Stimulated activated CD8-positive, alpha-beta memory T cell treated with anti-CD3 and anti-CD28 coated beads, Interleukin-15, amount 100 ng/mL, for 24 hours (primary cell): ENCODE measurements at places on chromosomes 4 and X.

DNA sequence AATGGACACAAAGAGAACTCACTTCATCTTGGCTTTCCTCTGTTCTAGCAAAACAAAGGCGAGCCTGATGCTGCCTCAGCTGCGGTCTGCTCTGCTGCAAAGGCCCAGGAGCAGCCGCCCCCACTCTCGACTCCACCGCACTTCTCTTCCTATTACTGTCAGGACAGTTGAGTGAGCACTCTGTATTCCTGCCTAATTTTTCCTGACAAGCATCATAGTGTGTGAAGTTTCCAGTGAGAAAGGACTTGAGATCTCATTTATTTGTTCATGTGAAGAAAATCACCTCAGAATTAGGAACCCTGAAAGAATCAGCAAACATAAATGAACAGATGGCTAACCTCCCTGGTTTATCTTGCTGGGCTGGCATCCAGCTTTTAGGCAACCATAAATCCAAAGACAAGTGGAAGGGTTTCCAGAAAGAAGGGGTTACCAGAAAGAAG, 15.6 kb downstream of the SCARB2 start:
- DNase-seq = no peak

GRCh38 chr4:168646001-168646768, 149.3 kb downstream of the PALLD start:
- no peak for DNase-seq

- no peak for DNase-seq
Observed at GRCh38 chr4:184066584-184067300, 150.9 kb downstream of the ENPP6 start.

- DNase-seq = no peak
Observed at GRCh38 chrX:47361538-47362511, 8.6 kb upstream of the ZNF157 start.

DNA sequence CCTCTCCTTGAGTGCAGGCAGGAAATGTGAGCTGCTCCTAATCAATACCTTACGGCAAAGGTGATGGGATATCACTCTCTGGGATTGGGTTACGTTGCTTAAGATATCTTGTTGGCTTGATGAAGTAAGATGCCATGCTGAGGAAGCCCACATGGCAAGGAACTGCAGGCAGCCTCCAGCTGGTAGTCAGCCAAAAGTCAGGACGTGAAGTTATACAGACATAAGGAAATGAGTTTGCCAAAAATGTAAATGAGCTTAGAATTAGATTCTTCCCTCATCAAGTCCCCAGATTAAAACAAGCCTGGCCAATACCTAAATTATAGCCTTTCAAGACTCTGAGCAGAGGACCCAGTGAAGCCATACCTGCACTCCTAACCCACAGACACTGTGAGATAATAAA, 155.0 kb downstream of the QDPR start:
- no peak for DNase-seq

- DNase-seq = no peak
Observed at GRCh38 chrX:9147726-9148125, 113.8 kb upstream of the FAM9B start.

- no peak for DNase-seq
Observed at GRCh38 chr4:169250796-169251195, 20.0 kb downstream of the SH3RF1 start.

GRCh38 chr4:25030277-25031076, at the start of gene LGI2:
TSS of gene LGI2 (minus strand) at chr4:25030946. CDS start at chr4:25030693, 253 bp downstream.
- no peak for DNase-seq

DNA sequence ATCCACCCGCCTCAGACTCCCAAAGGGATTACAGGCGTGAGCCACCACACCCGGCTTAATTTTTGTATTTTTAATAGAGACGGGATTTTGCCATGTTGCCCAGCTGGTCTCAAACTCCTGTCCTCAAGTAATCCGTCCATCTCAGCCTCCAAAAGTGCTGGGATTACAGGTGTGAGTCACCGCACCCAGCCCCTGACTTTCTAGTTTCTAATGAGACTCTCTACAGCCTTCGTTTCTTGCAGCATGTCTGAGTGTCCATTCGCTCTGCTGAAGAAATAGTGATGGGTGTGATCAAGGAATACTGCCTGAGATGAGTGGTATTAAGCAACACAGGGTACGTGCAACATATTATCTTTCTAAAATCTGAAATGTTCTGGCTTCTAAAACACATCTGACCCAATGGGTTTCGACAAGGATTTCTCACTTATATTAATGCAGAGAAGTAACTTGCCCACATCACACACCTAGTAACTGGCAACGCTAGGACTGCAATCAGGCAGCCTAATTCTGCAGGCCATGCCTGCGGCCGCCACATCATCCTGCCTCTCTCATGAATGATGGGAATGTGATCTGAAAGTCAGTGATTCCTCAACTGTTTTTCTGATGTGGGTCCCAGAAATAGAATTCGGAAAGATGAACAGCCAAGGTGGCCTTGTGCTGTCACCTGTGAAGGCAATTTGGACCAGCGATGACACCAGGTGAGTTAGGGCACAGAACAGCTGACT, 74.3 kb downstream of the RBM47 start:
- DNase-seq = no peak

- no peak for DNase-seq
Observed at GRCh38 chr4:94452476-94453371, 982 bp downstream of the PDLIM5 start.

GRCh38 chr4:182918044-182918607, 940 bp upstream of the DCTD start:
- no peak for DNase-seq

DNA sequence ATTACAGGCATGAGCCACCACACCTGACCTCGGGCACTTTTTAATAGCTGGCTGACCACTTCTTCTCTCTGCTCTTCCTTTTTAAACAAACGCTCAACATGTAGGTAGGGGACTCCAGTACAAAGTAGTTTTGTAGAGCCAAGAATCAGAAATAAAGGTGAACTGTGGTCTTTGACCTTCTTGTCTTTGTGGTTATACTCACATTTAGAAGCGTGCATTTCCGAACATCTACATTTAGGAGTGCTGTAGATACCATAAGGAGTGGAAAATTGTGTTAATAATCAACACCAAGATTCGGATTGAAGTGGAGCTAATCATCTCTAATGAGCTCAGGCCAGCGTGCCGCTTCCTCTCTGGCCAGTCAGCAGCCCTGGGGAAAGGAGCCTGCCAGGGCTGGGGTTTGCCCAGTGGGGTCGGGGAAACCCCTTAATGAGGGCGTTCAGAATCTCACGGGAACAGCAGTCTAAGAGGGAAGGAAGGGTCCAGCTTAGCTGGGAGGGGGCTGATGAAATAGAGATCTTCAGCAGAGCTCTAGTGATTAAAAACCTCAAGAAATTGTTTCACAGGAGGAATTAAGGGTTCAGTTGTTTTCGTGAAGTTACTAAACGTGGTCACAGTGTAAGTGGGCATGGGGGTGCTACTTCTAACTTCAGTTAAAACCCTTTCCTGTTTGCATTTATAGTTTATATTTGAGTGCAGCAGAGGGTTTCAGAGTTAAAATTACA, 81.2 kb downstream of the GAB1 start:
- DNase-seq = no peak

DNA sequence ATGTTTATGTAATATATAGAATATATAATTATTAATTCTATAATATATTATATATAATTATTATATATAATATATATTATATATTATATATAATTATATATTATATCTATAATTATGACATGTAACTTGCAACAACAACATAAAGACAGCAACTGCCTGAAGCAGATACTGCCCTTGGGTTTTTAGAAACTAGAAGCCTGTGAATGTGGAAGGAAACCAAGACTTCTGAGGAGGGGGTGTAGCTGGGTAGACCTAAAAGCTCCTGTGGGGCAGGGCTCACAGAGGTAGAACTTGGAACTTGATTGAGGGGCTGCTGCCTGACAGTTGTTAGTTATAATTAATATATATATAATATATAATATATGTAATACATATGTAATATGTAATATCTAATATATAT, 167.2 kb upstream of the SLIT2 start:
- no peak for DNase-seq

- no peak for DNase-seq
Observed at GRCh38 chr4:182111586-182111985, 131.6 kb upstream of the TENM3 start.

- no peak for DNase-seq
Observed at GRCh38 chrX:81876437-81876836, 674.5 kb downstream of the SH3BGRL start.

GRCh38 chr4:173243917-173244658, 75.5 kb downstream of the GALNT7 start:
- DNase-seq = no peak

DNA sequence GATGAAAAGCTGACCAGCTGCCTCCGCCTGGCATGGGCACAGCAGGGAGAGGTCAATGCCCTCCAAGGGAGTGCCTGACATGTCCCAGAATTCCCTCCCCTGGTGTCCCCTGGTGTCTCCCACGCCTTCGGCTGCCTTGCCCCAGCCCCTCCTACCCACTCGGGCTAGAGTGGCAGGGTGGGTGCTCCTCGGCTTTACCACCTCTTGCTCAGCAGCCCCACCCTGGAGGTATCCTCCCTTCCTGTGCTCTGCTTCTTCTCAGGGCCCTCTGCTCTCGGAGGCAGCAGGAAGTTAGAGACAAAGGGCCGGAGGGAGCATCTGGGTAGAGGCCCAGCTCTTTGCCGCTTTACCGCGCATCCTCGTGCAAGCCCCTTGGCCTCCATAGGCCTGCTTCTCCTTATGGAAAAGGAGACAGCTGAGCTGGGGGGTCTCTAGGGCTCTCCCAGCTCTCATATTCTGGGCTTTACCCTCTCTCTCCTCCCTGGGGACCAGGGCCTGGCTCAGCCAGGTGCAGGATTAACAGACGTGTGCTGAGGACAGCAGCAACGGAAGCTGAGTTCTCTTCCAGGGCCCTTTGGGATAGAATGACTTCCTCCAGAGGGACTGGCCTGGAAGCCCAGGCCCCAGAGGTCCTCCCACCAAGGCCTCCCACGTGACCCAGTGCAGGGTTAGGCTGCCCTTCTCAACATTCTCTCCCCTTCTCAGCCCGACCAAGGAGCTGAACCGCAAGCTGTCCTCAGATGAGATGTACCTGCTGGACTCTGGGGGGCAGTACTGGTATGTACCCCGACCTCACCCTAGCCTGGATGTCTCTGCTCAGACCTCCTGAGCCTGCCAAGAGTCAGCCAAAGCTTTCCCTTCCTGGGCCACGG, 17.2 kb downstream of the XPNPEP2 start:
- DNase-seq = no peak

GRCh38 chr4:48483777-48484493, 792 bp downstream of the SLC10A4 start:
- no peak for DNase-seq

- no peak for DNase-seq
Observed at GRCh38 chr4:18033111-18034085, 11.8 kb upstream of the LCORL start.

GRCh38 chr4:76963131-76963750, 13.7 kb downstream of the SEPTIN11 start:
- DNase-seq = no peak

- no peak for DNase-seq
Observed at GRCh38 chr4:121308328-121308663, 72.5 kb downstream of the QRFPR start.

GRCh38 chrX:5180135-5180741, 1048.4 kb downstream of the NLGN4X start:
- DNase-seq = no peak

DNA sequence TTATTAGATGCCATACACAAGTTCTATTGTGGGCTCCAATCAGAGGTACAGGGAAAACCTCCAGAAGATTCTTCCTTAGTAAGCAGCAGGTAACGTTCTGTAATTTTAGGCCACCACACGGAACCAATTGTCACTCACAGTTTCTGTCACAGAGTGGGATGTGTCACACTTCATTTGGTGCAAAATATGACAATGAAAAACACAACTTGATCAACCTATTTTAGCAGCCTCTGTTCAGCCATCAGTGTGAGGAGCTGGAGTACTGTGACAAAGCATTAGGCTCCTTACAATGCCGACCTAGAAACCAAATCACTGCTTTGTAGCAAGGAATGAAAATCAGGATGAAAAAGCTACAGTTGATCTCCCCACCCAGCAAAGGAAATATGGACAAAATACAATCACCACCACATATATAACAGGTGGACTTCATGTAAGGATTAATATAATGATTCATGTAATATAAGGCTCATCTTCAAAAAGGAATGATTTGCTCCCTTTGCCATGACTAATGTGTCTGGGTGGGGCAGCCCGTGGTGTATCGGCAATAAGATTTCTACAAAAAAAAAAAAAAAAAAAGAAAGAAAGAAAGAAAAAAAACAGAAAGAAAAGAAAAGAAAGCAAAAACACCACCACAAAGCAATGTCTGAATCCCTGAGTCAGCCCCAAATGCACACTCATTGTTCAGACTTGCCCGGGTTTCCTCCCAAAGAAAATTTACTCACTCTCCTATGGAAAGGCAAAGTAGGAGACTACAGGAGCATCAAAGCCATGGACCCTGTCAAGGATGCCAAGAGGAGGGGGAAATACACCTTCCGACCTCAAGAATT, 36.0 kb downstream of the SLC9A7 start:
- DNase-seq = no peak

- DNase-seq = no peak
Observed at GRCh38 chr4:143353797-143354196, 17.1 kb downstream of the GAB1 start.

- DNase-seq = no peak
Observed at GRCh38 chrX:41335958-41336331, 2.0 kb downstream of the DDX3X start.

DNA sequence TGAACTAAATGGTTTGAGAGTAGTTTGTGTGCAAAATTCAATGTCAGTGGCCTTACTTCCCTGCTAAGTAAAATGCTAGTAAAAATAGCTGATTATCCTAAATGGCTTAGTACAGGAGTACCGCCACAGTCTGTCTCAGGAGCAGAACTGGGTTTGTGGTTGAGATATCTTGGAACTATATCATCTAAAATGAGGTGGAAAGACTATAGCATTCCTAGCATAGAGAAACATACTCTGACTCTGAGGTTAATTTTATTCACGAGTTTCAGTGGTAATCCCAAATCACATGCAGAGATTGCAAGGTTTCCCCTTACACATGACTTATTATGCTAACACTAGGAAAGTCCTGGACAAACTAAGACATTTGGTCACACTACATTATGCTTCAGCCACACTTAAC, 70.4 kb downstream of the OR13H1 start:
- no peak for DNase-seq

- DNase-seq = no peak
Observed at GRCh38 chrX:96692454-96692853, 7.8 kb downstream of the DIAPH2 start.
